ENCODE measurements at places on chromosomes 7 and 10.

DNA sequence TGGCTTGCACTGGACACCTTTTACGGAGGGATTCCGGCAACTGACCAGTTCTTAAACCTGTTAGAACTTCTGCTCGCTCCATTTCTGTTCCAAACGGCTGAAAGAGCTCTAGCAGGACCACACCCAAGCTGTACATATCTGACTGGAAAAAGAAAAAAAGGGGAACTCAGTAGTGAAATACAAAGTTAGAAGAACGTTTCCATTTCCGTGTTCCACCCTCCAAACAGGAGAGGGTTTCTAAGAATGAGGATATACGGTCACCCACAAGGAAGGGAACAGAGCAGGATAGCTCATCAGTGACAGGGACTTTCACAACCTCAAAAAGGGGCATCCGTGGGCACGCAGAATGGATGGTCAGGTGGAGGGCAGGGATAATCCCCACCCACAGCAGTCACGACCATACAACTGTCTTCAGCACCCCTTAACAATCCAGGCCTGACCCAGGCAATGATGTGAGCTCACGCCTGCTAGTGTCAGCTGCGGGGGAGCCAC, 4.3 kb upstream of the ANKRD61 start:
- no peak for DNase-seq

DNA sequence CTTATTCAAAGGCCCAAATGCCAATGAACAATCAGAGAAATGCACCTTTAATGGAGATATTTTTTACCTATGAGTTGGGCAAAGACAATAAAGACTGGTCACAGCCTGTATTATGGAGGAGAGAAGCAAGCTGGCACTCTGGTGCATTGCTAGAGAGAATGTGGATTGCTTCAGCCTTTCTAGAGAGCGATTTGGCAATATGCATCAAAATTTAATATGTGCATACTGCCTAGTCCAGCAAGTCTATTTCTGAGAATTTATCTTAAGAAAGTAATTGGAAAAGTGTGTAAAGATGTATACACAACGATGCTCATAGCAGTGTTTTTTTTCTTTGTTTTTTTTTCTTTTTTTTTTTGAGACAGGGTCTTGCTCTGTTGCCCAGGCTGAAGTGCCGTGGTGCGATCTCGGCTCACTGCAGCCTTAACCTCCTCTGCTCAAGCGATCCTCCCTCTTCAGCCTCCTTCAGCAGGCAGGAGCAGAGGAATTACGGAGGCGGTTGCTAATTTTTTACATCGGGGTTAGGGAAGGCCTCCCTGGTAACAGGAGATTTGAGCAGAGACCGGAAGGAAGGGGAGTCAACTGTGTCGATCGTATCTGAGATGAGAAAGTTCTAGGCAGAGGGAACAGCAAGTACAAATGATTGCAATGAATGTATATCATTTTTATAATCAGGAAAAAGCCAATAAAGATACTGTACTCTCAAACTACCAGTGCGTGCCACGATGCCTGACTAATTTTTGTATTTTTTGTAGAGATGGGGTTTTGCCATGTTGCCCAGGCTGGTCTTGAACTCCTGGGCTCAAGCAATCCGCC, 16.4 kb downstream of the KIAA1549 start:
- no peak for DNase-seq

- DNase-seq: no peak
These were observed 8.1 kb downstream of the SKIDA1 start for GRCh38 chr10:21517134-21518031.

- DNase-seq: no peak
These were observed 280.9 kb downstream of the BBS9 start for GRCh38 chr7:33410266-33410665.

- DNase-seq: no peak
These were observed 87.4 kb downstream of the CCDC3 start for GRCh38 chr10:12914111-12914510.

- no peak for DNase-seq
These were observed 41.9 kb downstream of the PRSS2 start for GRCh38 chr7:142812437-142813215.

GRCh38 chr7:120259386-120259785, 13.6 kb upstream of the KCND2 start:
- no peak for DNase-seq

Data from NCI-H2029 treated with DMSO at 0.1 percent for 48 hours (cell line).